ENCODE measurements at places on chromosomes 5 and 9.

GRCh38 chr5:75368391-75368790 is 31.4 kb downstream of the HMGCR start:
- no peak for DNase-seq

- no peak for DNase-seq
Measured at GRCh38 chr5:34891981-34892380, 23.3 kb downstream of the RAD1 start.

- DNase-seq = no peak
Measured at GRCh38 chr5:150659360-150660107, 1.5 kb upstream of the MYOZ3 start.

- DNase-seq = no peak
Measured at GRCh38 chr9:75938946-75939345, 48.5 kb downstream of the PCSK5 start.
